ENCODE measurements at places on chromosomes 12 and 14.

DNA sequence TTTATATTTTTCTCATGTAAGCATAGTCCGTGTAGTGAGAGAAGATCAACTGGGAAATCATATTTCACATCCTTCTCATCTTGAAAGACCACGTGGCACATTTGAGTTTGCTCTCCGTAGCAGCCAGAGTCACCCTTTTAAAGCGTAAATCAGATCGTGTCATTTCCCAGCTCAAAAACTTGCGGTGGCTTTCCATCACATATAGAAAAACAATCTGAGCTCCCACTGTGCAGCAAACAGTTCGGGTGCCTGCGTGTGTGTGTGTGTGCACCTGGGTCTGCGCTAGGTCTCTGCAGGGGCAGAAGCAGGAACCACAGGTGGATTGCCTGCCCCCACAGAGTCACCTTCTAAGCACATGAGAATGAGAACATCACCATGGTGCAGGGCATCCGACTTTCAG lies 338.2 kb downstream of the TRHDE start:
- no peak for DNase-seq

- DNase-seq, result no peak
Observed at GRCh38 chr14:32820682-32821081, 118.0 kb upstream of the NPAS3 start.

DNA sequence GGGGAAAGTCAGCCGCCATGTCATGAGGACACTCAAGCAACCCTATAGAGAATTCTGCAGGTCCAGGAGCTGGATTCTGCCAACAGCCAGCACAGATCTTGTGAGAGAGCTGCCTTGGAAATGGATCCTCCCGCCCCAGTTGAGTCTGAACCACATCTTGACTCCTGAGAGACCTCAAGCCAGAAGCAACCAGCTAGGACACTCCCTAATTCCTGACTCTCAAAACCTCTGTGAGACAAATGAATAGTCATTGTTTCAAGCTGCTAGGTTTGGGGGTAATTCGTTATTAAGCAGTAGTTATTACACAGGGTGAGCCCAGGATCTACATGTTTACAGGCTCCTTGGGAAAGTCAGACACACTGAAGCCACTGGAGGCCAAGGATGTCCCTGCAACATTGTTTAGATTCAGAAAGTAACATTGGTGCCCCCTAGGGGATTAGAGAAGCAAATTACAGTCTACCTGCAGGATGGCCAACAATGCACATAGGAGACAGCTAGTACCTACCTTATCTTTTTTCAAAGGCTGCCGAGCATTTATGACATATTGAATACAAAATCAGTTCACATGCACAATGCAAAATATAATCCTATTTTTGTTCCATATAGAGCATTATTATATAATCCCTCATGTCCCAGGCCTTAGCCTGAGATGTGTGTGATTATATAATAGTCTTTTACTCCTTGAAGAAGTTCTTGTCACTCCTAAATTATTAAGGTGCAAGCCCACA lies 57.9 kb upstream of the FICD start:
- DNase-seq, result no peak

- no peak for DNase-seq
Observed at GRCh38 chr12:60333461-60333860, 737.6 kb downstream of the SLC16A7 start.
